ENCODE measurements at places on chromosomes 16 and 17.

- DNase-seq, result no peak
These were observed 8.4 kb downstream of the DPEP1 start for GRCh38 chr16:89621698-89622409.

DNA sequence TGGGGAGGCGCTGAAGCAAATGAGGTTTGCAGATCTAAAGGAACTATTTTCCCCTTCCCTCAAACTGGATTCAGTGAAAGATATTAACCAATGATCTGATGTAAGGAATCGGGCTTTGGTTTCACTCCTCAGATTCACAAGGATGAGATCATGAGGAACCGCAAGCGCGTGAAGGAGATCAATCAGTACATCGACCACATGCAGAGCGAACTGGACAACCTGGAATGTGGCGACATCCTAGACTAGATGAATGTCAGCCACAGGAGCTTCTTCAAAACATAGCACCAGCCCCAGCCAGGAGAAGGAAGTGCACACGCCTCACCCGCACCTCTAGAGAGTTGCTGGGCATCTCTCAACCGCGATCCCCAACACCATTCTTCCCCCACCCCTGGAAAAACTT lies 22.5 kb downstream of the ATPAF2 start:
- DNase-seq, result no peak

- DNase-seq, result no peak
These were observed 5.8 kb upstream of the HBZ start for GRCh38 chr16:146646-147045.

DNA sequence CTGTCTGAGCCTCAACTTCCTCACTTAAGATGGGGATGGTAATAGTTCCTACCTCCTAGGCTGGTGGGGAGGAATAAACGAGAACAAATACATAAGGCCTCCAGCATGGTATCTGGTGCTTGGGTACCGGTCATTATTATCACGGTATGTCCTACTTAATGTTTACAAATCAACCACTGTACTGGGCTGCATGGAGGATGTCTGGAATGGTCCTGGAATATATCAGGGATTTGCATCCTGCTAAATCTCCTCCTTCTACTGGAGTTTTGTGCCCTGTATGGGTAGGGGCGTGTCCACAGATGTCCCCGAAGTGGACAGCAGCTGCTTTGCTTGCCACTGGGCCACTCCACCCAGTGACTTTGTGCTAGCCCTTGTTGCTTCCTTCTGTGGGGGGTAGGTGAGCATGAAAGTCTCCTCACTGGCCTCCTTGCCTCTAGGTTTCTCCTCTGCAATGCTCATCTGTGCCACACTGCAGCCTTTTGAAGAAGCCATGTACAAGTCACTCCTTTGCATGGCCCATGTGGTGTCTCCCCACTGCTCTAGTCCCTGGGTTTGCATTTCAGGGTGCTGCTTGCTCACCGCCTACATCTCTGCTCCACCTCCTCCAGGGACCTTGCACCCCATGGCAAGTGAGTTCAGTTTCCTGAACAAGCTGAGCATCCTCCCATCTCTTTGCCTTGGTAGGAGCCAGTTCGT lies 2.2 kb upstream of the CMIP start:
- no peak for DNase-seq

DNA sequence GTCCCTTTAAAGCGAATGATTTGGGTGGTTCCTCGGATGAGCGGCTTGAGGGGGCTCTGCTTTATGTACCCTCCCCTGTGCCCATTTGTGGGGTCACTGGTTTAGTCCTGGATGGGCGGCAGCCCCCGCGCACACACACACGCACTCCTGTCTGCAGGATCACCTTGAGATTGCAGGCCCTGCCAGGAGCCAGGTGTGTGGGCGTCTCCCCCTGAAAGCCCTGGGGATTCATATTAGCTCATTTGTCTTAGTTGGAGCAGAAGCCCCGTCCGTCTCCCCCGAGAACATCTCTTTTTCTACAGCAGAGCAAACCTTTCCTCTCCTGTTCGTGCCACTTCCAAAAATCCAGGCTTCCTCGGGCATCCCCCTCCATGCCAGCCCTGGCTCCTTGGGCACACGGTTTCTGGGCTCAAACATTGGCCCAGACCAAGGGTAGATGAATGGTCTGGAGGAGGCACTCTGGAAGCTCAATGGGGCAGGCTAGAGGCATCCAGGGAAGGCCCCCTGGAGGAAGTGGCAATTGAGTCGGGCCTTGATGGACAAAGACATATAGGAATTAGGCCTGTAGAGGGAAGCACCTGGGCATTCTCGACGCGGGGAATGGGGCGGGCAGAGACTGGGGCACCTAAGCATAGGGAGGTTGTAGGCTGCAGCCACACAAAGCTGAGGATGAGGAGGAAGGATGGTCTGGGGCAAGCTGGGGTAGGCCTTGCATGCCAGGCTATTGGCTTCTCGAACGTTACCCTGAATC lies 218.5 kb upstream of the GSE1 start:
- no peak for DNase-seq

- no peak for DNase-seq
These were observed 26.4 kb upstream of the SLC7A5 start for GRCh38 chr16:87895641-87896141.

- peak; percentile 91 for DNase-seq
These were observed 10.1 kb downstream of the METRNL start for GRCh38 chr17:83089328-83090132.

DNA sequence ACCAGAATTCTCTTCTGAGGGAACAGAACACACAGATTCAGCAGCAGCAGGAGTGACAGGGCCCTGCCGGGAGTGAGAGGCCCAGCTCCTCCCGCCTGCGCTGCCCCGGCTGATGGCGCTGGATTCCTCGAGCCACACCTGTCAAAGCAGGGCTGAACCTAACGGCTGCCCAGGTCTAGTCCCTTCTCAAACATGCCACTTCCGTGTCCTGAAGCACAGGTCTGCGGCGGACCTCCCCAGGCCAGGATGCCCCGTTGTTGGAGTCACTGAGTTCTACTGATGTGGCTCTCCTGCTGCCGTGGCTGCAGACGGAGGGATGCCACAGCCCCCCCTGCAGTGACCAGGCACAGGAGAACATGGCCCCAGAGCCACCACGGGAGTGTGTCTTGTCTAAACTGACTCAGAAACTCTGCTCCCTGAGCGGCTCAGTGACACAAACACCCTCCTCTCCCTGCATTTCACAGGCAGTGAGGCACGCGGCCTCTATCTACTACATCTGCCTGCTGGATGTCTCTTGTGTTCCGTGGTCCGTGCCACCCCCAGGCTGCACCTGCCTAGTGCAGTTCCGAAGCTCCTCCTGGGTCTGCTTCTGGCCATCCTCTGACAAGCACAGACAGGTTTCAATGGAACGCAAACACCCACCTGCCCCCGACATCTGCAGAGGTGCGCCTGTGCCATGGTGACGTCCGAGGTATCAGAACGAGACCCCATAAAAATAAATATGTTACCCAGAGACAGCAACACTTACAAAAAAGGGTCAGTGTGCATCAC lies 44.7 kb upstream of the DNAH17 start:
- DNase-seq, result no peak

- DNase-seq, result no peak
These were observed 273.4 kb downstream of the HAPSTR1 start for GRCh38 chr16:9364721-9365369.

- DNase-seq, result no peak
These were observed 349.5 kb downstream of the NPIPA8 start for GRCh38 chr16:17986991-17987390.

GRCh38 chr17:61635913-61636432 lies 45.0 kb upstream of the NACA2 start:
- DNase-seq, result peak; percentile 13

- no peak for DNase-seq
These were observed 5.5 kb upstream of the EPX start for GRCh38 chr17:58187063-58187462.

- DNase-seq, result no peak
These were observed 15.6 kb downstream of the BEAN1 start for GRCh38 chr16:66442502-66443268.

DNA sequence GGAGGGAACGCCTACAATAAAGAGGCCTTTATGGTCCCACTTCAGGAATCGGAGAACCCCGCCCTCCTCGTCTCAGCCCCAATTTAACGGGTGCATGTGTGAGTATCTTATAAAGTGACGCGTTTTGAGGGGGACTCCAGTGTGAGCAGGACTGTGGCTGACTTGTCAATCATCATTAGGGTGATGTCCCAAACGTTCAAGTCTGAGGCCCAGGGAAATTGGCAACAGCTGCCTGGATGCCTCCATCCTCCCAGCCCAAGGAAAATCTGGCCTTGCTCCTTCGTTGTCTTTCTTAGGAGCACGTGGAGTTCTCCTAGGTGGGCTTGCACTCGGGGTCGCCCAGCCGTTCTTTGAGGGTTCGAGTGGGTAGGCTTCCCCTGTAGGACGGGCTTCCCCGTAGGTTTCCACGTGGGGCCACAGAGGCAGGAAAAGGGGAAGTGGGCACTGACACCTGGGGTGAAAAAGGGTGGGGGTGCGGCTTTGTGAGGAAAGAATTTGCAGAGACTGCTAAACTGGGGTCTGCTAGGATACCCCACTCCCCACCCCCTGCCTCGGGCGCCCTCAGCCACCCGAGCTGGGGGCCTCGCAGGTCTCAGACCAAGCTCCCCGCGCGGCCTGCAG lies 561 bp upstream of the HERPUD1 start:
- DNase-seq, result peak; percentile 54

DNA sequence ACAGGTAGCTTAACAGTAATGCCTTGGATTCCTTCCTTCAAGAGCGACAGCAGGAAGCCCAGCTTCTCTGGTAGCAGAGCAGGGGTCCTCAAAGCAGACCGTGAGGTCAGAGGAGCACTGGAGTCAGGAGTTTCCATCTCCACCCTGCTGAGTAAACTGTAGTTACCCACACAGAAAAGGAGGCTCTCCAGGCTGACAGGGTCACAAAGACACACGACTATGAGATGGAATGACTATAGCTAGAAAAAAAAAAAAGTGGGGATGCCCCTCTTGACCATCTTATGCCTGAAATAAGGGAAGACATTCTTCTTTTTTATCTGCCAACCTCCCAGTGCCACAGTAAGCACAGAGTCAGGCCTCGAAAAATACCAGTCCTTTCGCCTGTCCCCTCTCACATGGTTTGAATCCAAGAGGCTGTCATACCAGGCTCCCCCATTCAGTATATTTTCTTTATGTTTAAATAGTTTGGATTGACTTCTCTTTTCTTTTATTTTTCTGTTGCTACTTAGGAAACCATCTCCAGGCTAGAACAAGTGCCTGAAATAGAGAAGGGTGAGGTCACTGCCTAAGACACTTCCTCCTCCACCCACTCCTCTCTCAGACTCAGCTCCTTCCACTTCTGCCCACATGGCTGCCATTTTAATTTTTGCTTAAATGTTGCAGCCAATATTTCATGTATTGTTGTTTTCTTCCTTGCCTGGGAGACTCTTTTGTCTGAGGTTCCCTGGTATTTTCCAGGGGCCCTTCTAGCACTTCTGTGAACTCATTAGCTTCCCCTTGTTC lies 707.4 kb downstream of the MAF start:
- no peak for DNase-seq

DNA sequence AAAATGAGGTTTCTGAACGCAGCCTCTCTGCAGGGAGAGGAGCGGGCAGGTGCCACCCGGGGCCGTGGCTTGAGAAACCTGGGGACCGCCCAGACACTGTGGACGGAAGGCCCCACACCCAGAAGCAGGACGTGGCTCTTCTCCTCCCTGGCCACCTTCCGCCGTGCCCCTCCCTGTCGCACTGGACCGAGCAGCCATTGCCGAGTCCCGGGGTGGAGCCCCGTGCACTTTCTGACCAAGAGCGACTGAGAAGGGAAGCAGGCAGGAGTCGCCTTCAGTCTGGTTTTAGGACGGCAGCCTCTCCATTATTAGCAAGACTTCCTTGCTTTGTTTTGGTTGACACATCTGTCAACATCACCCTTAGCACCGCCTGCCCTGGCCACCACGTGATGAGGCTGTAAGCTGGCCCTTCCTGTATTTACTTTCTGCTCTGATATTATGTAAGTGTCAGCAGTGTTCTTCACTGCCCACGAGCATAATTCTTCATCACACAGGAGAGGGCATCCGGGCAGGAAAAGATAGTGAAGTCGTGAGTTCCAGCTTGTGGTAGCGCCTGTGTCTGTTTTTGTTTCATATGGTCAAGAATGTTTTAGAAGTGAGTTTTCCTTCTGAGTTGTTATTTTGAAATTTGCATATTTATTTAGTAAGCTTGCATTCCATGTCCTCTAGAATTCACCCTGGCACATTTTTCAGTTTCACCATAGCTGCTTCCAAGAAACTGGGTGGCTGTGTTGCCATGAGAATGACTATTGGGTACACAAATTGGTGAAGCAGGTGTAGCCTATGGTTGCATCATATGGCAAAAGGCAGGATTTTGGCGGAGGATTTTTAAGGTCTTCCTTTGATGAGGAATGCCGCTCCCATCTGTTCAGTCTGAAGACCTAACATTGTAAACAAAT lies 1.0 kb downstream of the HERPUD1 start:
- DNase-seq, result peak; percentile 87

- peak; percentile 19 for DNase-seq
These were observed 29.3 kb upstream of the SPACA3 start for GRCh38 chr17:32962320-32962711.

DNA sequence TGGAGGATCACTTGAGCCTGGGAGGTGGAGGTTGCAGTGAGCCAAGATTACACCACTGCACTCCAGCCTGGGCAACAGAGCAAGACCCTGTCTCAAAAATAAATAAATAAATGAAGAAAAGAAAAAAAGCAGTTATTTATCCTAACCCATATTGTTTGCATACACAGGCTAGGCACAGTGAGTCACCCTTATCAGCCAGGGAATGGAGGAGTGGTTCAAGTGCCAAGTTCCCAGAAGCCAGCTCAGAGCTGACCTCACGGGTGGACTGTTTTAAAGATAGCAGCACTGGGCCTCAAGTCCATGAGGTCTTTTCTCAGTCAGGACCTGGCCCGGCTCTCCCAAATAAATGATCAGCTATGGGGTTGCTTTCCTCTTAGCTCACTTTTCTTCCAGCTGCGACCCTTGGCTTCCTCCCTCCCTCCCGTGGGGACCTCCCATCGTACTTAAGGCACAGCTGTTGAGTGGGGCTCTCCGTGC lies 22.6 kb upstream of the MGAT5B start:
- DNase-seq, result no peak

DNA sequence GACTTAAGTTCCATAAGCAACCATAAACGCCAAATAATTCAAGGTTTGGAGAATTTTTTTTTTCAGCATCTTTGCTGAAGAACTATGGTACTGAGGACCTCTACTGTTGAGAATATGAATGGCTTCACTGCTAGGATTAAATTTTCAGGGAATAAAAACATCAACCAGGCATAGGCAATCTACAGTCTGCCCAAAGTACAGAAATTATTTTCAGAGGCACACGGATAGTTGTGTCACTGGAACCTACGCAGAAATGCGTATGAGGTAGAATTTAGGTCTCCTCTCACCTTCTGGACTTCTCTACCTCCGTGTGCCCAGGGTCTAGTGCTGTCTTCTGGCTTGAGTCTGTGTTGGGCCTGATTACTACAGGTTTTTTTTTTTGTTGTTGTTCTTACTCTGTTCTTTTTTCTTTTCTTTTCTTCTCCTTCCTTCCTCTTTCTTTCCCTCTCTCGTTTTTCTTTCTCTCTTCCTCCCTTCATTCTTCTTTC lies 39.7 kb downstream of the NACA2 start:
- peak; percentile 28 for DNase-seq

DNA sequence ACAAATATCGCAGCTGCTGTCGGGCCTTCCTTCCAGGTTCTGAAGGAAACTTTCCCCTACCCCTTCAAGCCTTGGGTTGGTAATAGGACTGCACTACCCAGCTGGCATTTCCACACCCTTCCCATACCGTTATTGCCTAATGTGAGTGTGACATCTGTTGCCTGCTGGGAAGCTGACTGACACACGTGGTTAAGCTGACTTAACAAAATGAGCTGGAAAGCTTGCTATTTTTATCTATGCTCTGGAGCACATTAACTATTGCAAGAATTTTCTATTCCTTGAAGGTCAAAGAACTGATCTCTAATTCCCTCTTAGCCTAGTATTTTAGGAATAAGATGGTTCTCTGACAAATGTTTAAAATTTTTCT lies 79.5 kb downstream of the PMP22 start:
- no peak for DNase-seq

- DNase-seq, result no peak
These were observed 385.2 kb upstream of the ZFHX3 start for GRCh38 chr16:73432850-73433730.
